Stimulated activated CD8-positive, alpha-beta memory T cell treated with anti-CD3 and anti-CD28 coated beads, Interleukin-4, amount 100 ng/mL, for 1 hour (primary cell): ENCODE measurements at places on chromosomes 5 and 9.

- no peak for DNase-seq
These were observed 8.2 kb downstream of the CSF1R start for GRCh38 chr5:150077996-150078801.

DNA sequence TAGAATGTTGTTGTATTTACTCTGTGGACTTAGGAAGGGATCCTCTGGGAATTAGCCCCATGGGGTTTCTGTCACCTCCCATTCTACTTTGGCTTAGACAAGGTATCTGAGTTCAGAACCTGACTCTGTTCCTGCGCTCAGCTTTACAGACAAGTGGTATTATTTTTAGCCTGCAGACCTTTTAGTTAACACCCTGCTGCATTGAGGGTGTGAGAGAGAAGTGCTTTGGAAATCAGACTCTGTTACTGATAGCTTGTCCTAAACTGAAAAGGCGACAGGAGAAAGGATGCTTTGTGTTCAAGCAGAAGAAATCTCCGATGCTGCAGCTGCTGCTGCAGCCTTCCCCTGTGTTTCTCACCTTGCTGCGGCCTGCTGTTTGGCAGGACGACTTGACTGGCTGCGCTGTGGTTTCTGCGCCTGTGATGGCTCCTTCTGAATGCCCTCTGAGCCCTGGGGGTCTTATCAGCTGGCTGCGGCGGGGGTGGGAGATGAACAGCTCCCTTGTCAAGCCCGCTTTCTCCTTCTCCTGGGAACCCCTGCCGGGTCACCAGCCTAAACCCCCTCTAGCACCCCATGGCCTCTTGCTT is 61.9 kb downstream of the PGM5 start:
- DNase-seq: no peak

- no peak for DNase-seq
These were observed 19.0 kb downstream of the PTCH1 start for GRCh38 chr9:95497772-95498171.

GRCh38 chr5:43137326-43137725 is 16.6 kb downstream of the ZNF131 start:
- DNase-seq: no peak

GRCh38 chr5:91850031-91850430 is 466.9 kb upstream of the ARRDC3 start:
- no peak for DNase-seq

GRCh38 chr5:149422366-149423048 is 43.4 kb upstream of the IL17B start:
- no peak for DNase-seq

- no peak for DNase-seq
These were observed 6.5 kb downstream of the LURAP1L start for GRCh38 chr9:12781226-12781733.

GRCh38 chr9:83034026-83034425 is 28.9 kb downstream of the RASEF start:
- DNase-seq: no peak

- DNase-seq: no peak
These were observed 21.6 kb upstream of the RXRA start for GRCh38 chr9:134304690-134305089.

DNA sequence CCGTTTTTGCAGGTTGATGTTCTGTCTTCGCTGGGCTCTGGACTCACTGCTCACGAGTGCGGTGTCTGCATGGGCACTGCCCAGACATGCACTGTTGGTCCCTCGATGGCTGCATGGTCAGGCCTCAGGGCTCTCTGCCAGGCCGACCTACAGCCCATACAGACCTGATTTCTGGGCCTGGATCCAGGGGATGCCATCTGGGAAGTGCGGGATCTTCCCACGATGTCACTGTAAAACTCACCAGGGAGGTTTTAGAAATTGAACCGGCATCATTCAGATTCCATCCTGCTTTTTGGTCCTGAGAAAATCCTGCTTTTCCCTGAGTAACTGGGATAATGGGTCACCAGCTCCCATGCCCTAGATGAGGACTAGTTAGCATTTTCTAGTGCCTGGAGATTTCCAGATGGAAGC is 9.1 kb downstream of the S1PR3 start:
- DNase-seq: no peak

DNA sequence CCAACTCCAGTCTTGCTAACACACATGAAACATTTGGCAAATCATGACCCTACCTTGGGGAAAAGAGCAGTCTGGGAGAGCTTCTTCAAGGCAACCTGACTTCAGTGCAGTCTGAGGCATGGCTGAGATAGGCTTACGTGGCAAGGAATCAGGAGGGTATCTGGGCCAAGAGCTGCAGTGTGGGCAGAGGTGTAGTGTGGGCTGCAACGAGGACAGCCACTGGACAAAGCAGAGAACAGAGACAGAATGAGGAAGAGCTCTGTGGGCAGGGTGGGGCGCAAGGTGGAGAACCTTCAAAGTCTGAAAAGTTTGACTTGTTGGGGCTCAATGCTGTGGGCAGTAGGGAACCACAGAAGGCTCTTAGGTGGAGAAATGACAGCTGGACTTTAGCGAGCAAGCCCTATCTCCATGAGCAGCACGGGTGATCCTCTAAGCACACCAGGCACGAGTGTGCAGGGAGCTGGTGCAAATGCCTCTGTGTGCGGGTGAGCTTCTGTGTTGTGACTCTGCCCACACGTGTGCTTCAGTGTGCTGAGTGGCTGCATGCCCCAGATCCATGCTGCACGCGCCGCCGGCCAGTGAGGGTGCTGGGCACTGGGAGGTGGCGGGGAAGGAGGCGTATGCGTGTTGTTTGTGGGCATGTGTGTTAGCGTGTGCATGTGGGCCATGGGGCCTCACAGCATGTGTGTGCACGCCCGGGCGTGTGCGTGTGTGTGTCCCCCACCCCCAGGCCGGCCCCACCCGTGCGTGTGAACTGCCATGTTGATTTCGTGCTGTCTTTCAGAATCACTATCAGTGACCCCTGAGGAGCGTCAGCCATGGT is 23.3 kb downstream of the GOLGA2 start:
- DNase-seq: no peak

DNA sequence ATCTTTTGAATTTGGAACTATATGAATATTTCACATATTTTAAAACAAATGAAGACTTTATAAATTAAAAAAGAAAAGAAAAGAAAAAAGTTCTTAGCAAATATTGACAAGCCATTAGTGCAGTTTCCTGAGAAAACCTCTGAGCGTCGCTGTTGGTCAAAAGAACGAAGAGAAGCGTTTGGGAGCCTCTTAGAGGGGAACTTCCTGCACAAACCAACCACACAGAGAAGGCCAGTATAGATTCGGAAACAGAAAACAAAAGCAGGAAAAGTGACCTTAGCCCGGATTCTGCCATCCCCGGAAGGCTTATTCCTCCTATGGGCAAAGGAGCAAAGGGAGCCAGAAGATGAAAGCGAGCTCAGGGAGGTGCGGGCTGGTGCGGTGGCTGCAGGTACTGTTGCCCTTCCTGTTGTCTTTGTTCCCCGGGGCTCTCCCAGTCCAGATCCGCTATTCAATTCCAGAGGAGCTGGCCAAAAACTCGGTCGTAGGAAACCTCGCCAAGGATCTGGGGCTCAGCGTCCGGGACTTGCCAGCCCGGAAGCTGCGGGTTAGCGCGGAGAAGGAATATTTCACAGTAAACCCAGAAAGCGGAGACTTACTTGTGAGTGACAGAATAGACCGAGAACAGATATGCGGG is at the start of gene PCDHGB2:
Gene PCDHGB2, plus strand, starts transcription at position 205 of the 637 bp plus-strand sequence. Its CDS starts 142 bp downstream, at position 347.
- DNase-seq: no peak

GRCh38 chr5:67652201-67652600 is 455.6 kb upstream of the CD180 start:
- no peak for DNase-seq

GRCh38 chr9:36141288-36141687 is 4.8 kb downstream of the GLIPR2 start:
- DNase-seq: no peak

GRCh38 chr5:14753947-14754346 is 89.4 kb downstream of the OTULIN start:
- DNase-seq: no peak
